Tibial artery (tissue), 4 donors: ENCODE measurements at places on chromosomes 3 and 15.

GRCh38 chr3:101026881-101027280, 33.7 kb upstream of the ABI3BP start:
- H3K4me3 ChIP-seq, result no peak overlapping the region
- H3K27ac ChIP-seq, result no peak overlapping the region
- DNase-seq, result no peak
- no peaks in the 10 kb centered on the region for H3K27me3 ChIP-seq
- H3K36me3 ChIP-seq, result no peaks in the 10 kb centered on the region

DNA sequence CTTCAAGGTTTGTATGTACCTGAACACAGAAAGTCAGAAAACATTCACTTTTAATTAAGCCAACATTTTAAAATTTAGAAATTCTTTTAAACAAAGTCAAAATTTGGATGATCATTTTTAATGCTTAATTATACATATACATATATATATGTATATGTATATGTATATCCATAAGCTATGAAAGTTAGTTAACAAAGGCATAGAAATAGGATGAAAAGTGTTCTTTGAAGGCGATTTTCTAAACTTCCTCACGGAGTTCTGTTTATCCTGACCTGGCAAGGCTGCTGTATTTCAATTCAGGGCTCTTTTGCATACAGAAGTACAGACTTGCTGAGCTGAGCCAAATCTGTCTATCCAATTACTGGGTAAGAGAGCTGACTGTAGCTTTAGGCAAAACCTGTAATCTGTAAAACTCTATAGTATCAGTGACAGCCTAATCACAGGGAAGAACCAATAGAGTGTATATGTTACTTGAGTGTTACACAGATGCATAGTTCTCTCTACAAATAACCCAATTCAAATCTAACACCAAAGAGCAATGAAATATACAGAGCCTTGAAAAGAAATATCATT, 32.1 kb upstream of the THRB start:
- no peaks in the 10 kb centered on the region for H3K36me3 ChIP-seq
- peaks cover 5% of the 10 kb centered on the region for H3K4me1 ChIP-seq
- H3K27me3 ChIP-seq, result no peaks in the 10 kb centered on the region
- no peak overlapping the region for H3K27ac ChIP-seq
- H3K4me3 ChIP-seq, result no peak overlapping the region
- no peak for DNase-seq

GRCh38 chr15:22780267-22780666, 6.2 kb upstream of the NIPA1 start:
- H3K27me3 ChIP-seq, result no peaks in the 10 kb centered on the region
- no peak overlapping the region for H3K27ac ChIP-seq
- H3K4me3 ChIP-seq, result no peak overlapping the region

- H3K27ac ChIP-seq, result peak within 1 kb of the TSS; percentile 94
- peak within 1 kb of the TSS; percentile 60 for H3K4me3 ChIP-seq
- DNase-seq, result peak; percentile 96
- H3K4me1 ChIP-seq, result no peaks in the 10 kb centered on the region
Observed at GRCh38 chr3:126357295-126358037, at the start of gene KLF15. TSS of gene KLF15 (minus strand) at chr3:126357408. CDS start at chr3:126352922, 4,486 bp downstream.

DNA sequence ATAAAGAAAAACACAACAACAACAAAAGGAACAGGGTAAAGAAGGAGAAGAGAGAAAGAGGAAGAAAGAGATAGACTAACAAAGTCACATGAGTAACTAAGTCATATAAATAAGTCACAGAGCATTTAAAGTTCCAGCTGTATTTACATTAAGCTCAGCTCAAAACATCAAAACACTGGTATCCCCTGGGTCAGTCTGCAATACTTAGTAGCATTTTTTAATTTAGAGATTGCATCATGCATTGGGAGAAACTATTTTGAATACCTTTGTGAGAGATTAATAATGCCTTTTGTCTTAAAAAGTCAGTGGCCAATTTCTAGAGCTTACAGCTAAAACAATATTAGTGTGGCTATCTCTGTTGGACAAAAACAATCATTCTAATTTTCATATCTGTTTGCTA, 78.4 kb downstream of the NEK10 start:
- H3K27me3 ChIP-seq, result no peaks in the 10 kb centered on the region
- no peaks in the 10 kb centered on the region for H3K36me3 ChIP-seq
- no peak overlapping the region for H3K27ac ChIP-seq
- no peaks in the 10 kb centered on the region for H3K4me1 ChIP-seq
- DNase-seq, result no peak

DNA sequence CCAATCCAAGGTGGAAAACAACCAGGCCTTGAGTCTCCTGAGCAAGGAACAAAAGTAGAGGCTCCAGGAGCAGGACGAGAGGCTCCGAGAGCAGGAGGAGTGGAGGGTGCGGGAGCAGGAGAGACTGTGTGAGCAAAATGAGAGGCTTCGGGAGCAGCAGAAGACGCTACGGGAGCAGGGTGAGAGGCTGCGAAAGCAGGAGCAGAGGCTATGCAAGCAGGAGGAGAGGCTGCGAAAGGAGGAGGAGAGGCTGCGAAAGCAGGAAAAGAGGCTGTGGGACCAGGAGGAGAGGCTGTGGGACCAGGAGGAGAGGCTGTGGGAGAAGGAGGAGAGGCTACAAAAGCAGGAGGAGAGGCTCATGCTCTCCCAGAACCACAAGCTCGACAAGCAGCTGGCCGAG, 60.3 kb upstream of the UBE2Q2 start:
- no peaks in the 10 kb centered on the region for H3K4me1 ChIP-seq
- H3K27me3 ChIP-seq, result peaks cover 12% of the 10 kb centered on the region
- H3K36me3 ChIP-seq, result no peaks in the 10 kb centered on the region
- no peak overlapping the region for H3K4me3 ChIP-seq
- DNase-seq, result no peak

DNA sequence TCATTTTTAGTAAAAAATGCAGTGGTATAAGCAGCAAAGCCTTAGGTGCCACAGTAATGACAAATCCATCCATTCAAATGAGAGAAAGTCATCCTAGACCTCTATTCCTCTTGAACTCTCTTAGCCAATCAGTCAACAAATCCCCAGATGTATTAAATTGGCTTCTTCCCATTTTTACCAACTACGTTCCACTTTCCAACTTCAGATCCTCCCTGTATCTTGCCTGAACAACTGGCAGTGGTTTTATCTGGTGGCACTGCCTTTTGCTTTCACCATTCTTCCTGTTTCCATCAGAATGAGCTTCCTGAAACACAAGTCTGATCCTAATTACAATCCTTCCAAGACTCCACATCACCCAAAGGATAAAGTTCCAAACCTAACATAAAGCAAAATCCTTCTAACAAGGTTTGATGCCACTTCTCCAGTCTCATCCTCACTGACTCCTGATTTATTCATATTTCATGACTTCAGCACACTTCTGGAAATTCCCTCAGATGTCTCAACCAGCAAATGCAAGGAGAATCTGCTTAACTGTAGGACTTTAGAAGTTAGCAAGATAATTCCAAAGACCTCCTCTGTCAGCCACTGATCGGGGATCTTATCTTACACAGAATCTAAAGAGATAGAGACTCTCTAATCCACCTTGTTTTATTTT, 69.8 kb upstream of the SLC4A7 start:
- no peak for DNase-seq
- peak overlapping the region; percentile 48 for H3K27ac ChIP-seq
- no peaks in the 10 kb centered on the region for H3K27me3 ChIP-seq
- H3K4me3 ChIP-seq, result no peak overlapping the region
- no peaks in the 10 kb centered on the region for H3K36me3 ChIP-seq
- peaks cover 49% of the 10 kb centered on the region for H3K4me1 ChIP-seq

DNA sequence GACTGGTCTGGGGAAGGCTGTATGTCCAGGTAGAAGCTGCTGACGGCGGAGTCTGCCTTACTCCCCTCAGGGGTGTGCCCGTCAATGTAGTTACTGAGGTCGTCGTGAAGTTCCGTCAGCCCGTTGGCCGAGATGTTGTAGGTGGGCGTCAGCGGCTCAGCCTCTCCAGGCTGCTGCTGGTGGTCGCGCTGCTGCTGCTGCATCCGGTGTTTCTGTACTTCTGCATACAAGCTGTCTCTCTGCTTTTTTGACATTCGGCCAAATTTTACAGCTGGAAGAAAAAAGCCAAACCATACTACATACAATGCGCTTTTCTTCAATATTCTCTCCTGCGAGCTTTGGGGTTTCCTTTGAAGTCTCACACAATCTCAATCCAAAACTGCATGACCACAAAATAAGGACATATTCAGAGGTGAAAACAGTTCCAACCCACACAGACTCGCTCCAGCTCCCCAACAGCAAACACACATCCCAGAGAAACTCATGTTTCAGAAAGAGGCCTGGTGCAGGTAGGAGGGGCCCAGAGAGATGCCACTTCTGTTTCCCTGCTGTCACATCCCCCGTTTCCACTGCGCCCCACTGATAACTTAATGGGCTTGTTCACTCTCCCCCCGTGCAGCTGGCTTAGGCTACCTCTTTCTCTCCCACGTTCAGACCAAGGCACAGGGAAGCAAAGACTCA, 32.5 kb upstream of the ICE2 start:
- DNase-seq, result no peak
- peaks cover 7% of the 10 kb centered on the region for H3K4me1 ChIP-seq
- no peak overlapping the region for H3K4me3 ChIP-seq
- H3K36me3 ChIP-seq, result peaks cover 15% of the 10 kb centered on the region

- H3K4me3 ChIP-seq, result peak overlapping the region; percentile 75
- H3K4me1 ChIP-seq, result peaks cover 35% of the 10 kb centered on the region
- H3K36me3 ChIP-seq, result no peaks in the 10 kb centered on the region
- H3K27ac ChIP-seq, result peak overlapping the region; percentile 99
- no peaks in the 10 kb centered on the region for H3K27me3 ChIP-seq
Observed at GRCh38 chr3:71585131-71585530, 1.6 kb upstream of the FOXP1 start.

- H3K27me3 ChIP-seq, result no peaks in the 10 kb centered on the region
- peaks cover 59% of the 10 kb centered on the region for H3K36me3 ChIP-seq
- H3K27ac ChIP-seq, result no peak overlapping the region
- no peak for DNase-seq
Observed at GRCh38 chr3:44442596-44443309, 34.7 kb downstream of the ZNF445 start.

GRCh38 chr3:164460851-164461250, 617.4 kb downstream of the SI start:
- no peaks in the 10 kb centered on the region for H3K36me3 ChIP-seq
- H3K4me1 ChIP-seq, result no peaks in the 10 kb centered on the region
- no peaks in the 10 kb centered on the region for H3K27me3 ChIP-seq
- no peak overlapping the region for H3K4me3 ChIP-seq
- H3K27ac ChIP-seq, result no peak overlapping the region

DNA sequence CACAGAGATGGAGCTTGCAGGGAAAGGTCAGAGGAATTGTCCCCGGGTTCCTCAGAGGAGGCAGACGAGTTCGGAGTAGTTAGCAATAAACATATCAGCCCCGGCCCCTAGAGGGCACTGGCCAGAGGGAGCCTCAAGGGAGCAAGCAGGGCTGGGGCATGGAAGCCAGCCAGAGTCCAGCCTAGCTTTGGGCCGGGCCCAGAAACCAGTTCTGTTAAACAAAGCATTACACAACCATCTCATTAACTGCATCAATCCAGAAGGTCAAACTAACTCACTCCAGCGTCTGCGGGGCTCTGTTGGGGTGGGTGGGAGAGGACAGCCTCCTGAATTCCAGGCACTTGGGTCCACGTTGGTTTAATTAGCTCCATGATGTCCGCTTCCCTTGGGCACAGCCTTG, 41.0 kb upstream of the IREB2 start:
- H3K27me3 ChIP-seq, result peaks cover 35% of the 10 kb centered on the region
- DNase-seq, result no peak
- H3K27ac ChIP-seq, result no peak overlapping the region
- H3K4me3 ChIP-seq, result no peak overlapping the region

DNA sequence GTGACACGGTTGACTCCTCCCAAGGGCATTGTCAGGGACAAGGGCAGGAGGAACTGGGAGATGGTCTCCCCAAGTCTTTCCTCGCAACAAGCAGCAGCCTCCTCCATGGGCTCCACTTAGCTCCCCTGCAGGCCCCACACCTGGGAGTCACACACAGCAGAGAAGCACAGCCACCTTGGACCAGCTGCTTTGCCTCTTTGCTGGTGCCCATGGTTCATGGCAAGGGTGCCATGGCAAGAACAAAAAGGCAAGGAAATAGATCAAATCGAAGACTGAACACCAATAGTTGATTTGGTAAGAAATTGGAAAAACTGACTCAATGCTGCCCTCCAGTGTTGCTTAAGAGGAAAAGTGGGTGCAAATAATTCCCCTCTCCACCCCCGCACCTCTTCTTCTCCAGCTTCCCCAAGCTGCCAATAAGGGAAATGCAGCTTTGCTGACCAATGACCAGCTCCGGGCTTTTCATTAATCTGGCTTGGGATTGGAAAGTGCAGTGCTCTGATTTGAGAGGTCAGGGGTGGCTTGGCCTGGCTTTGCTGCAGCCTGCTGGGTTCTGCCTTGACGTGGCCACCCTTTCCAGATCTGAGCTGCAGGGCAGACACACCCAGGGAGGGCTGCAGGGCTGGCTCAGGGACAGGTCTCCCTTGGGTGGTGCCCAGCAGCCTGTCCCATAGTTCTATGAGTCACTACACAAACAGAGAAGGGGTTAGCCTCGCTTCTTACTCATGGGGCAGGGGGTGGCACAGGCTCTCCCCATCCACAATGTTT, 162.0 kb downstream of the KLF13 start:
- peak overlapping the region; percentile 61 for H3K27ac ChIP-seq
- no peaks in the 10 kb centered on the region for H3K36me3 ChIP-seq
- no peak overlapping the region for H3K4me3 ChIP-seq

GRCh38 chr3:173217127-173217526, 76.1 kb upstream of the SPATA16 start:
- H3K4me3 ChIP-seq, result no peak overlapping the region
- H3K27me3 ChIP-seq, result no peaks in the 10 kb centered on the region
- no peaks in the 10 kb centered on the region for H3K4me1 ChIP-seq
- H3K36me3 ChIP-seq, result no peaks in the 10 kb centered on the region

- no peaks in the 10 kb centered on the region for H3K36me3 ChIP-seq
- no peak overlapping the region for H3K4me3 ChIP-seq
Observed at GRCh38 chr15:25465835-25466234, 27.0 kb upstream of the UBE3A start.

DNA sequence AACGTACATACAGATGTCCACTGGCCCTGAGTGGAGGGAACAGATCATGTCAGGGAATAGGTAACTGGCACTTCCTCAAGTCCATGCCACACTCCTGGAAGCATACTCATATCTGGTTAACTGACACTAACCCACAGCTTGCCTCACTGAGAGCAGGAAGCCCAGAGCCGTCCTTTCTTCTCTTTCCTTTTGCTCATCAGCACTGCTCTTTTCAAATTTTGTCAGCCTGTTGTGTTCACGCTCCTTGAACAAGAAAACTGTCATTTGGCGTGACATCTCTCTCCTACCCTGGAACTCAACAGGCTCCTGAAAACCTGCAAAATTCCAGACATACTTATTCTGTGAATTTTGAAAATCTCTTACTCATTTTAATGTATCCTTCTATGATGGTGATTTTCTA, 360.2 kb downstream of the MAGI1 start:
- no peak overlapping the region for H3K27ac ChIP-seq
- no peak overlapping the region for H3K4me3 ChIP-seq
- no peaks in the 10 kb centered on the region for H3K36me3 ChIP-seq
- no peak for DNase-seq
- no peaks in the 10 kb centered on the region for H3K27me3 ChIP-seq
- H3K4me1 ChIP-seq, result peaks cover 11% of the 10 kb centered on the region

DNA sequence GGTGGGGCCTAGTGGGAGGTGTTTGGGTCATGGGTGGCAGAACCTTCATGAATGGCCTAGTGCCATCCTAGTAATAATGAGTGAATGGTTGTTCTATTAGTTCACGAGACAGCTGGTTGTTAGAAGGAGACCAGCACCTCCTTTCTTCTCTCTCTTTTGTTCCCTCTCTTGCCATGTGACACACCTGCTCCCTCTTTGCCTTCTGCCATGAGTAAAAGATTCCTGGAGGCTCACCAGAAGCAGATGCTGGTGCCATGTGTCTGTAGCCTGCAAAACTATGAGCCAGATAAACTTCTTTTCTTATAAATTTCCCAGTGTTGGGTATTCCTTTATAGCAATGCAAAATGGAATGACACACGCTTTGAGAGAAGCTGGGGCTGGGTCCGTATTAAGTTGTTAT, 89.0 kb upstream of the SLC4A7 start:
- H3K27me3 ChIP-seq, result no peaks in the 10 kb centered on the region
- no peak overlapping the region for H3K4me3 ChIP-seq
- no peaks in the 10 kb centered on the region for H3K36me3 ChIP-seq
- no peak overlapping the region for H3K27ac ChIP-seq
